Activated B cell treated with CpG ODN at 0.5 μM for 24 hours (primary cell): ENCODE measurements at places on chromosomes 16 and 17.

GRCh38 chr17:14143688-14144087, 74.4 kb downstream of the COX10 start:
- DNase-seq, result no peak

DNA sequence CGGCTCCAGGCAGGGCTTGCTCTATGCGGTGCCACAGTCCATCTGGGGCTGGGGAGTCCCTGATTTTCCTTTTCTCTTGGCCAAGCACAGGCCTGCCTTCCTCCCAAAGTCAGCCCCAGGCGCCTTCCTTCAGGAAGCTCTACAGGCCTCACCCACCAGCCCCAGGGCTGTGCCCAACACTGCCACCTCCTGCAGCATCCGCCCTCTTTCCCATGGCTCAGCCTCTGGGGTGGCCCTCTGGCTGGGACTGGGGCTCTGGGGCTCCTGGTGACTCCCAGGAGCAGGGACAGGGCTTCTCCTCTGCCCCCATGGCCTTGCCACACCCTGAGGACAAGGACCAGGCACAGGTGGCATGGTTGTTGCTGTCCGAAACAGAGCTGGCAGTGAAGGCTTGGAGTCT, 817 bp downstream of the ITGB4 start:
- no peak for DNase-seq

DNA sequence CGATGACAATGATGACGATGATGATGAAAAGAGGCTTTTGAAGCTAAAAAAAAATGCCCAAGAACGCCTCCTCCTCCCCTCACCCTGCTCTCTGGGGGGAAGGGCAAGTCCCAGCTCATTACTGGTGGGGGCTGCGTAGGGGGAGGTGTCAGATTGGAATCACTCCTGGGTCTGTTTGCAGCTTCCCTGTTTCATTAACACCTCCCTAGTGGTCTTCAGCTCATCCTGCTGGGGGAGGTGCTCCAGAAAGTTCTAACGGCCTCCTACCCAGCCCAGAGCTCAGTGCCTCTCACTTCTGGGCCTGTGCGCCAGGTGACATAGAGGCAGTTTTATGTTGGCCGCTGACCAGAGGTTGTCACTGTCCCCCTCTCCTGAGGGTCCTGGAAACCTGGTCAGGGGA, 12.7 kb downstream of the MRM1 start:
- no peak for DNase-seq

DNA sequence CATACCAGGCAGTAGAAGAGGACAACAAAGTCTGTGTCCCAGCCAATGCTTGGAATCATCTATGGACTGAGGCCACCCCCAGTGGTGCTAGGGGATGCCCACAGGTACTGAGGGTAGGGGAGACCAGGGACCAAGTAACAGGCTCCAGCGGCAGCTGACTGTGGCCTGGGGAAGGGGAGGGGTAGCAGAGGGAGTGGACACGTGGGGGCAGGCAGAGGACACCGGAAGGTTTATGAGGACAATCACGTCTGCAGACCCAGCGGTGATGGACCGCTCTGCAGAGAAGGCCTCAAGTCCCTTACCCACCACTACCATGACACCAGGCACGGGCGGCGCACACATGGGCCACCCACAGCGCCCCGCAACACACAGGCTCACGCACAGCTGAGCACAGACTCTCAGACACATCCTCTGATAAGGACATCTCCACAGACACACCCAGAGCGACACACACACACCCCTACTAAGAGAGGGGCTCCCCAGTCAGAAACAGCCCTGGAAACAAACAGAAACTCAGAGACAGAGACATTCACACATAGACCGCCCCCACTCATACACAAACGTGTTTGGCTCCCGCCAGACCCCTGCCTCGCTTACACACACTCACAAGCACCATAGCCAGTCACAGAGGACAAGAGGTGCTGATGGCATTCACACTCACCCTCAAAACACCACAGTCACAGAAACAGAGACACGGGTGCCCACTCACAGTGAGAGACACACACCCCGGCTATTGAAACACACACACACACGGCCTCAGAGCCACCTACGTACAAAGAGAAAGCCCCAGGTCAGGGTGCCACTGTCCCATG, 35.8 kb downstream of the SRCIN1 start:
- no peak for DNase-seq

GRCh38 chr17:51029568-51030463, 90.9 kb downstream of the SPAG9 start:
- no peak for DNase-seq

DNA sequence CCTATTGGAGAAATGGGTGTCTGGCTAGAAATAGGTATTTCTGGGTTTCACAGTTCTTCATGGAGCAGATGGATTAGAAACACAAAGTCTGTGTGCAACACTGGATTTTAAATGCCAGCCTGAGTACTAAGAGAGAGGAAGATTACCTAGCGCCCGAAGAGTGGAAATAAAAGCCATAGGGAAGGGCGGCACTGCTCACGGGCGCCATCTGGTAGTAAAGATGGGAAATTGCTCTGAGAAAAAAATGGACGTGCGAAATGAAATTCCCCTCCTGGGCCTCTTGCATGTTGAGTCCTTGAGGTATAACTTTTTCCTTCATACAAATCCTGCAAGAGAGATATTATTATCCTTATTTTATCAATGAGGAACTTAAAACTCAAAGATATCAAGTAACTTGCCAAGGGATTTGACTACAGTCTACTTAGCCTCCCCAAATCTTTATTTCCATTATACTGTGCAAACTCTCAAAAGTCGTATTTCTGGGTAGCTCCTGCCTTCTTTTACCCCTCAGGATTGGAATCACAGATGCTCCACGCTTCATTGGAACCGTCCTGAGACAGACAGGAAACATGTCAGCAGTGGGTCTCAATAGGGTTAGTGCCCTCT, 72.8 kb downstream of the MMD start:
- DNase-seq, result no peak

DNA sequence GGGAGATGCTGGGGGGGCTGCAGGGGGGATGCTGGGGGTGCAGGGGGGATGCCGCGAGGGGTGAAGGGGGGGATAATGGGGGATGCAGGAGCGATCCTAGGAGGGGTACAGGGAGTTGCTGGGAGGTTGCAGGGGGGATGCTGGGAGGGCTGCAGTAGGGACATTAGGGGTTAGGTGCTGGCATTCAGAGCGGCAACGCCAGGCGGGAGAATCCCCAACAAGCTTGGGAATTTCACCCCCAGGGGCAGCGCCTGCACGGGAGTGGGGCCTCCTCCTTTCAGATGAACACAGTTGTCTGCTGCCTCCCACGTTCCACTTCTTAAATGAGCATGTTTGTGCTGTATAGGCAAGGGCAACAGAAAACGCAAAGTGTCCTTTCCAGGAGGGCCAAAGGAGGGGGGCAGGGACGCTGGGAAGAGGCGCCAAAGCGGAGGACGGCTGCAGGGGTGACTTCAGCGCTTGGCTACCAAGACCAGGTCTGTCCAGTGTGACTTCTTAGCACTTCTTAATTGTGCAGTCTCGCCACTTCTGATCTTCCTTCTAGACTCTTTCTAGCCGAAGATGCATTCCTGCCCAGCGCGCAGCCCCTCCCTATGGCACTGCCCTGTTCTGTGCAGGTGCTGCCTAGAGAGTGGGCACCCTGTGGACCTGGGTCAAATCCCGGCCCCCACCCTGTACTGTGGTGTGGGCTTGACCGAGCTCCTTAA, 2.0 kb upstream of the SLC6A4 start:
- no peak for DNase-seq

DNA sequence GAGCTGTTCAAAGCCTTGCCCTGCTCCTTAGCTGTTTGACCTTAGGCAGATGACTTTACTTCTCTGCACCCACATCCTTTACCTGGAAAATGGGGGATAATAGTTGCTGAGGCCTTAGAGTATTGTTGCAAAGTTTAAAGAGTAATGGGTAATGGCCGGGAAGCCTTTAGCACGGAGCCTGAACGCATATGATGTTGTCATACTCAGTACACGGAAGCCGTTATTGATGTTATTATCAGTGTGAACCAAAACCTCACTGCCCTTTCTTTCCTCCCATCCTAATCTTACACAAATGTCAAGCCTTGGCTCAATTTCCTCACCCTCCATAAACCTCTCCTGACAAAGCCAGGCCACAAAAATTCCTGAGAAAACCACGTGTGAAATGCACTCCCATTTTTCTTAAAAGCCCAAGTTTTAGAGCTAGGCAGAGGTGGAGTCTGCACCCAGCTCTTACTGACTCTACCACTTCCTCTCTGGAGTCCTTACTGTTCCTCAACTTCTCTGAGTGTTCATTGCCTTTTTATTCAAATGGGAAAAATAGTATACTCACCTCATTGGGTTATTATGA, 67.3 kb upstream of the CACNG3 start:
- DNase-seq, result no peak

DNA sequence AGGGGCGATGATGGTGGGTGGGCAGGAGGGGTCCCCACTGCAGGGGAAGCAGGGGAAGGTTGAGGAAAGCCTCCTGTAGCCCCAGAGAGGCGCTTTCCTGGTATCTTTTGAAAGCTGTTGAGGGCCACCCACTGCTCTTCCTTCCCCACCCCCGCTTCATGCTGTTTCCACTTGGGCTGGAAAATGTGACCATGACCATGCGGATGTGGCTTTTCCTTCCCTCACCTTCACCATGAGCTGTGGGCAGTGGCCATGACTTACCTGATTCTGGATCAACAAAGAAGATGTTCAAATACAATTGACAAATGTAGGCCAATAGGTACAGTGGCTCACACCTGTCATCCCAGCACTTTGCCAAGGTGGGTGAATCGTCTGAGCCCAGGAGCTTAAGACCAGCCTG, 13.8 kb downstream of the MVP start:
- DNase-seq, result no peak

GRCh38 chr17:57342963-57343589, 86.8 kb downstream of the MSI2 start:
- no peak for DNase-seq

- no peak for DNase-seq
Measured at GRCh38 chr17:15083225-15083624, 181.9 kb downstream of the PMP22 start.

GRCh38 chr16:89973235-89973634, 24.7 kb downstream of the DEF8 start:
- DNase-seq, result no peak

DNA sequence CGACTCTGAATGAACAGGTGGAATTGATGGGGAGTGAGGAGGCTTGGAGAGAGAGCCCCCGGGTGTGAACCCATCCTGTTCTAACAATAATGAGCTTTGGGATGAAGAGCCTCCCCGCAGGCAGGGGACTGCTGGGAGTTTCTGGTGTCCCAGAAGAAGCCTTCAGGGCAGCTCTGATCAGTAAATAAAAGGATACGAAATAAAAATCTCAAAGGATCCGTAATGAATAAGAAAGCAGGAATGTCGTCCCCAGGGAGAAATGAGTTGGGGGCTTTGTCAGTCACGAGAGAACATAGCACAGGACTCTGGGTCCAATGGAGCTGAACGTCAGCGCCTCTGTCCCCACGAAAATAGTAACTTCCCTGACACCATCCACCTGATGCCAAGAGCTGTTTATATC, 113.4 kb downstream of the PITPNC1 start:
- no peak for DNase-seq

GRCh38 chr16:89481356-89481955, 8.9 kb downstream of the ANKRD11 start:
- no peak for DNase-seq

GRCh38 chr16:11429823-11430222, 84.6 kb downstream of the RMI2 start:
- no peak for DNase-seq

DNA sequence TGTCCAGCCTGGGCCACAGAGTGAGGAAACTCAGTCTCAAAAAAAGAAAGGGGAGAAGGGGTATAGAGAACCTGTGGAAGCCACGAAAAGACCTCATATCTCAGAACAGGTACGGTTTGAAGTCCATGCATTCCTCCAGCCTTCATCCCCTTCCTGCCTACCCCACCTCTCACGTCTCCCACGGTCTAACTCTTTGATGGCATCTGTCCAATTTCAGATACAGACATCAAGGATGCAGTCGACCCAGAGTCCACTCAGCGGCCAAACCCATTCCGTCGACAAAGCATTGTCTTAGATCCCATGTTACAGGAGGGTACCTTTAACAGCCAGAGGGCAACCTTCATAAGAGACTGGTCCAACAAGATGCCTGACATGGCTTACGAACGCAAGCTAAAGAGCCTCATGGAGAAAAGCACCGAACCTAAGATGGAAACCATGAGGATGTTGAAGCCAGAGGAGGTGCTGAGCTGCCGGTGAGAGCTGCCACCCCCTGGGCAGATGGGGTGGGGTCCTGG, 22.7 kb downstream of the C16orf78 start:
- no peak for DNase-seq

- DNase-seq, result no peak
Measured at GRCh38 chr16:13081825-13082331, 180.5 kb downstream of the SHISA9 start.

DNA sequence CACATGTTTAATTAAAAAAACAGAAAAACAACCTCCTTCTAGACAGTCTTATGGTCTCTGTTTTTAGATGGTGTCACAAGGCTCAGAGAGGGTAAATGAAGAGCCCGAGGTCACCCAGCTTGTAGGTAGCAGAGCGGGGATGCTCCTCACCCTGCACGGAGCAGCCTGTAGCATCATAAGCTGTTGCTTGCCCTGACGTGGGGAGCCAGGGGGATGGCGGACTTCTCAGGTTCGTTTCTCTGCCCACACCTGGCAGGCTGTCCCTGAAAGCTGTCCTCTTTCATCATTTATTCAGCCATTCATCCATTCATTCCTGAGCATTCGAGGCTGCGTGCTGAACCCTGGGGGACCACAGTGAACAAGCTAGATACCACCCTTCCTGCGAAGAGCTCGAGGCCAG, 75.7 kb upstream of the KSR1 start:
- no peak for DNase-seq

GRCh38 chr17:61205401-61205800, 194.2 kb upstream of the TBX2 start:
- no peak for DNase-seq

GRCh38 chr16:19837984-19838707, 46.5 kb downstream of the GPRC5B start:
- no peak for DNase-seq

- no peak for DNase-seq
Measured at GRCh38 chr16:22300427-22301071, 3.3 kb downstream of the POLR3E start.

DNA sequence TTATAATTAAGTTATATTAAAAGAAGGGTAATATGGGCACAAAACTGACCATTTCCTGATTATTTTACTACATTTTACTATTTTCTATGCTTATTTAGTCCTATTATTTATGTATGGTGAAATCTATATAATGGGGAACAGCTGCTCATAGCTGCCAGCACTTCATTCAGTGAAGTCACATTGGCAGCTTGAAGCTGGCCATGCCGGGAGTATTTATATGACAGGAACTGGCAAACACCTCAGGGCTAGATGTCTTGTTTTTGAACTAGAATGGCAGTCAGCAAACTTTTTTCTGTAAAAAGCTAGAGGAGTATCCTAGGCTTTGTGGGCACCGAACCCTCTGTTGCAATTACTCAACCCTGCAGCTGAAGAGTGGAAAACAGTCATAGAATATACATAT, 104.1 kb downstream of the CDH13 start:
- DNase-seq, result no peak

- DNase-seq, result no peak
Measured at GRCh38 chr17:9386401-9386800, 189.2 kb downstream of the STX8 start.
